ENCODE measurements at places on chromosomes 4 and X. TPM values are rescaled to one million over a fixed set of nuclear protein-coding genes. Genes with fewer than 3 reads are reported as not detected.

GRCh38 chrX:11395859-11396258 lies 102.6 kb downstream of the AMELX start:
- no peak overlapping the region for H3K4me3 ChIP-seq
- H3K36me3 ChIP-seq = no peaks in the 10 kb centered on the region
- no peak for DNase-seq
- no peaks in the 10 kb centered on the region for H3K4me1 ChIP-seq

HPGD gene
- total RNA-seq = 3.6 TPM

DNA sequence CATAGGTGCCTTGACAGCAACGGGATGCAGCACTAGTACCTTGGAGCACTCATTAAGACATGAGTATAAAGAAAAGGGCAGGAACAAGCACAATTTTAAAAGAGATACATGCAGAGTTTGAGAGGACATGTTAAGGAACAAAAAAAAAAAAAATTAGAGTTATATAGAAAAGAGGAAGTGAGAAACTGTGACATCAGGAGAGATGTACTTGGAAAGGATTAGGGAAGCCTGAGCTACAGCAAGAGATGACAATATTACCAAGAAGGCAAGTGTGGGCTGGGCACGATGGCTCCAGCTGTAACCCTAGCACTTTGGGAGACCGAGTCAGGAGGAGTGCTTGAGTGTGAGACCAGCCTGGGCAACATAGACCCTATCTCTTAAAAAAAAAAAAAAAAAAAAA lies 37.4 kb downstream of the GPR143 start:
- no peak for DNase-seq
- H3K36me3 ChIP-seq = peaks cover 56% of the 10 kb centered on the region
- no peak overlapping the region for H3K4me3 ChIP-seq

- peaks cover 23% of the 10 kb centered on the region for H3K4me1 ChIP-seq
- no peak for DNase-seq
- H3K4me3 ChIP-seq = no peak overlapping the region
- H3K27me3 ChIP-seq = no peaks in the 10 kb centered on the region
- no peaks in the 10 kb centered on the region for H3K36me3 ChIP-seq
- no peak overlapping the region for H3K27ac ChIP-seq
These were observed 715.8 kb downstream of the CCSER1 start for GRCh38 chr4:90842960-90843359.

GRCh38 chrX:132023896-132024386 lies 839 bp downstream of the STK26 start:
- H3K36me3 ChIP-seq = no peaks in the 10 kb centered on the region
- H3K4me1 ChIP-seq = peaks cover 43% of the 10 kb centered on the region
- peak overlapping the region; percentile 94 for H3K27ac ChIP-seq
- H3K4me3 ChIP-seq = peak overlapping the region; percentile 90
- peak; percentile 31 for DNase-seq
- H3K27me3 ChIP-seq = peaks cover 8% of the 10 kb centered on the region

DNA sequence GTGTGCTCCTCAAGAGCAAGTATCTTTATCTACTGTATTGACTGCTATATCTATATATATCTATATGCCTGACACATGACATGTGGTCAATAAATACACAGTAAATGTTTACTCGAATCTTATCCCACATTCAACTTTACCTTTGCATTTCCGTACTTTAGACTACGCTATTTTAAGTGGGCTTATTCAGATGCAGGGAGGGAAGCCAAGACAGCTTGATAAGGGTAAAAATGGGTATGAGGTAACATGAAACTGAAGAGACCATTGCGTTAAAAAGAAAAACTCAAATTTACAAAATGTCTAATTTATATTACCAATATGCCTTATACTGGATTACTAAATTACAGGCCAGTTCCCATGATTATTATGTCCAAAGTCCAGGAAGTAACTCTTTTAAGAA lies 17.8 kb downstream of the SEPSECS start:
- no peaks in the 10 kb centered on the region for H3K27me3 ChIP-seq
- peaks cover 11% of the 10 kb centered on the region for H3K36me3 ChIP-seq
- no peak overlapping the region for H3K4me3 ChIP-seq
- DNase-seq = no peak
- H3K27ac ChIP-seq = no peak overlapping the region

RAB9B gene
- total RNA-seq = 0.25 TPM

GRCh38 chr4:112894951-112895350 lies 154.5 kb upstream of the ANK2 start:
- H3K36me3 ChIP-seq = peaks cover 7% of the 10 kb centered on the region
- peaks cover 63% of the 10 kb centered on the region for H3K4me1 ChIP-seq
- H3K4me3 ChIP-seq = no peak overlapping the region
- no peaks in the 10 kb centered on the region for H3K27me3 ChIP-seq
- DNase-seq = no peak

GRCh38 chr4:104930298-104930697 lies 216.4 kb upstream of the TET2 start:
- peaks cover 16% of the 10 kb centered on the region for H3K4me1 ChIP-seq
- H3K27me3 ChIP-seq = peaks cover 95% of the 10 kb centered on the region
- H3K36me3 ChIP-seq = peaks cover 2% of the 10 kb centered on the region
- DNase-seq = no peak

DNA sequence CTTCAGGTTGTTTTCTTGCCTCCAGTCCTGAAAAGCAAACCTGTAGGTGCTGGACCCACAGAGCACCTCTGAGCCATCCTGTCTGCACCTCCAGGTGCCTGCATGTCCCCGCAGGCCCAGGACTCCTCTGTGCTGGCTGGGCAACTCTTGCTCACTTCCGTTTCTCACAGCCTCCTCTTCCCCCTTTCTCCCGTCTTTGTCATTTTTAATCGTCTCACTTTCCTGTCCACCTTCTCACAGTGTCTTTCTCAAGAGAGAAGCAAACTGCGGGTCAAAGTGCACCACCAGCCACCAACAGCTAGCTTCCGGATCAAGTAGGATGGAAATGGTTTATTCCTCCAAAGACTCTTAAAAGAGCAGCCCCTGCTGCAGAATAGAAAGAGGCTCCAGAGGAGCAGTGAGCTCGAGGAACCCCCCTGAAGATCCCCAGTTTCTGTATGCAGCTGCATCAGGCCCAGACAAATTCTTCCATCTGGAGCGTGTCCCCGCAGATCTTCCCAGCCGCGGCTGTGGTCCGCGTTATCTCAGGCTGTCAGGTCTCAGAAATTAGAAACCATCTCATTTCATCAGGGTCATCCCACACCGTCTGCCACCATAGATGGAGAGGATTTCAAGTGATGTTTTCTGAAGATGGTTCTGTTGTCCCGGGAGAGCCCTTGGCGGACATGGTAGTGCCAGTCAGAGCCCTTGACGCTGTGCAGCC lies 87.7 kb downstream of the FHDC1 start:
- no peak overlapping the region for H3K4me3 ChIP-seq
- H3K36me3 ChIP-seq = peaks cover 8% of the 10 kb centered on the region
- H3K4me1 ChIP-seq = peaks cover 28% of the 10 kb centered on the region
- H3K27ac ChIP-seq = no peak overlapping the region
- DNase-seq = no peak

GYPE gene
- not detected for total RNA-seq

DNA sequence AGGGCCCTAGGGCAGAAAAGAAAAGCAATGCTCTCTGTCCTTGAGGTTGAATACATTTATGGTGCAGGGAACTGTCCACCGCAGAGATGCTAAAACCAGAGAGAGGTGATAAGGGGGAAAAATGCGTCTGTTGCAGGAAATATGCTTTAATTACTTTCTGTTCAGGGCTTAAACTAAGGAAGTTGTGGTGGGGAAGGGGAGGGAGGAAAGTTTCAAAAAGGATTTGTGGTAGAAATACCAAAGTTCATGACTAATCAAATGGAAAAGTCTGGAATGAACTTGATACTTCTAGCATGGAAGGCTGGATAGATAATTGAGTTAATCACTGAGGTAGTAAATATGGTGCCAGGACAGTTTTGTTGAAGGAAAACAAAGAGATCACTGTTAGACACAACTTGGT lies 99.0 kb downstream of the ASB9 start:
- no peaks in the 10 kb centered on the region for H3K27me3 ChIP-seq
- no peaks in the 10 kb centered on the region for H3K36me3 ChIP-seq
- no peak for DNase-seq
